Muscle of arm (tissue), 14 donors: ENCODE measurements at places on chromosomes 7 and 10. TPM values are rescaled to one million over a fixed set of nuclear protein-coding genes. Genes with fewer than 3 reads are reported as not detected.

MRLN gene
- 158 TPM for polyA plus RNA-seq

COL26A1 gene
- 1.1 TPM for polyA plus RNA-seq

DNA sequence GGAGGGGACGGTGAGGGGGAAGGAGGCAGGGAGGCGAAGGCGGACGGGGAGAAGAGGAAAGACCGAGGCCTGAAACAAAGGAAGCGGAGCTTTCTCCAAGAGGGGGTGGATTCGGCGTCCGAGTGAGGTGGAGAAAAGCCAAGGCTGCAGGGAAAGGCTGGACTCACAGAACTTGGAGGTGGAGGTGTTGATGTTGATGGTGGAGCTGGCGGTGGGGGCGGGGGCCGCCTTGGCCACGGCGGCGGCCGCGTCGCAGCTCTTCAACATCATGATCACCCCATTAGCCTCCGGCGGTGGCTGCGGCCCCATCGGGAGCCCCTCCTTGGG is 578 bp downstream of the CACUL1 start:
- peak; percentile 52 for DNase-seq

DNA sequence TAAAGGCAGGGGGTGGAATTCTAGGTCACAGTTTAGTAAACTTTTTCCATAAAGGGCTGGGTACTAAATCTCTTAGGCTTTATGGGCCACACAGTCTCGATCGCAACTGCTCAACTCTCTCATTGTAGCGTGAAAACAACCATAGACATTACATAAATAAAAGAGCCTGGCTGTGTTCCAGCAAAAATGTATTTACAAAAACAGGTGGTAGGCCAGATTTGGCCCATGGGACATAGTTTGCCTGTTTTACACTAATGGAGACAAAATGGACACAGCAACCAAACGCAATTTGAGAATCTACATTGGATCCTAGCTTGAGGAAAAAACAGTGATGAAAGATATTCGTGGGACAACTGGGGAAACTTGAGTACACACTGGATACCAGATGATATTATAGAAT is 23.2 kb upstream of the MALSU1 start:
- DNase-seq: no peak

DNA sequence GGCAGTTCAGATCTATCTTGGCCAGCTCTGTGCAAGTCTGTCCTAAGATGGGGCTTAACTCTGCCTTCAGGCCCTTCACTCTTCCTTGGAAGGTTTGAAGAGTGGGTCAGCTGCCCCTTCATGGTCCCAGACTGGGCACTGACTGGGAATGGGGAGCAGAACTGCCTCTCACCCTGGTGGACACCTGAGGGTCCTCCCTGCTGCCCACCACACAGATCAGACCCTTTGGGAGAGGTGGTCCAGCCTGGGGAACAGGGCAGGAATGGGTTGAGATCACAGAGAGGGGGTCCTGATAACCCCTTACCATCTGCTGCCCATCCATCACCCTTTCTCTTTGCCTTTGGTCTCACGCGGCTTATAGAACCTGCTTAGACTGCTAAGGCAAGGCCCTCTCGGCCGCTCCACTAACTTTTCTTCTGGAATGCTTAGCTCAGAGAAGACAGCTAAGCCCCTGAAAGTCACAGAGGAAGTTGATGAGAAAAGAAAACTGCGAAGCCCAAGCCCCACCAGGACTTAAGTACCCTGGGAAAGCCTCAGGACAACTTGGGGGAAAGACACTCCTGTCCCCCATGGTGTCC is 402 bp upstream of the CDHR1 start:
- DNase-seq: no peak

TYW1B gene
- 3.5 TPM for polyA plus RNA-seq

NPY4R2 gene
- 0.12 TPM for polyA plus RNA-seq

GRCh38 chr7:41164440-41164839 is 538.5 kb downstream of the INHBA start:
- no peak for DNase-seq

CUZD1 gene
- polyA plus RNA-seq: 0.82 TPM

GRCh38 chr7:41491883-41492471 is 210.9 kb downstream of the INHBA start:
- no peak for DNase-seq

- no peak for DNase-seq
Observed at GRCh38 chr7:91959023-91959422, 18.4 kb downstream of the AKAP9 start.

DNA sequence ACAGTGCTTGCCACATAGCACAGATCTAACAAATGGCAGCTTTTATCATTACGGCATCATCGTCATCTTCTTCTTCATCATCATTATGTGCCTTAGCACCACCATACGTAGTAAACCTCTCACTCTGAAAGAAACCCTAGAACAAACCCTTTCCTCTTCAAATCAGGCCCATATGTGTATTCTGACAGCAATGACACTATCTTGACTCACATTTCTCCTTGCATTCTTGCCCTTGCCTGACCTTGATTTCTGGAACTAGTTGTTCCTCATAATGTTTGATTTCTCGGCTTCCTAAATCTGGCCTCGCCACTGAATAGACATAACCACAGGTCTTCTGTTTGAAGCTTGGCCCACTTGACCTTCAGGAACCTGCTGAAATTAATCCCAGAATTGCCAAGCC is 115.3 kb downstream of the DGKI start:
- no peak for DNase-seq

GRCh38 chr10:100282907-100283306 is 3.6 kb downstream of the BLOC1S2 start:
- DNase-seq: no peak

NRCAM gene
- 38.7 TPM for polyA plus RNA-seq
